ENCODE measurements at places on chromosomes 1 and 21. TPM values are rescaled to one million over a fixed set of nuclear protein-coding genes. Genes with fewer than 3 reads are reported as not detected.

The HPCAL4 gene
- polyA plus RNA-seq: not detected

The SERPINC1 gene
- polyA plus RNA-seq: 0.18 TPM

The TINAGL1 gene
- polyA plus RNA-seq: 189 TPM

The OR2M3 gene
- not detected for polyA plus RNA-seq

The FCGR3B gene
- polyA plus RNA-seq: not detected

The DNM3 gene
- 2.0 TPM for polyA plus RNA-seq

The PRMT2 gene
- polyA plus RNA-seq: 124 TPM

The KIF21B gene
- 0.17 TPM for polyA plus RNA-seq

The HTR6 gene
- not detected for polyA plus RNA-seq

The RUNX3 gene
- polyA plus RNA-seq: not detected

The EPHA10 gene
- polyA plus RNA-seq: 0.01 TPM

The PBX1 gene
- polyA plus RNA-seq: 3.5 TPM

The SPRR1B gene
- 503 TPM for polyA plus RNA-seq

The HFM1 gene
- not detected for polyA plus RNA-seq

The PLEKHN1 gene
- 4.9 TPM for polyA plus RNA-seq

The ZNF669 gene
- polyA plus RNA-seq: 4.5 TPM

The IL23R gene
- polyA plus RNA-seq: not detected

The DENND2C gene
- polyA plus RNA-seq: 11.3 TPM

The S100B gene
- polyA plus RNA-seq: not detected

The S100A5 gene
- polyA plus RNA-seq: 0.76 TPM

The LHX4 gene
- polyA plus RNA-seq: not detected

The OR14K1 gene
- not detected for polyA plus RNA-seq

The ERI3 gene
- polyA plus RNA-seq: 43.7 TPM

The CYYR1 gene
- 1.5 TPM for polyA plus RNA-seq

The NCF2 gene
- polyA plus RNA-seq: 12.6 TPM

The MPZ gene
- polyA plus RNA-seq: 0.45 TPM

Data from keratinocyte (primary cell).